ENCODE measurements at places on chromosomes 16 and 17. TPM values are rescaled to one million over a fixed set of nuclear protein-coding genes. Genes with fewer than 3 reads are reported as not detected.

C17orf113 gene
- total RNA-seq, result 2.3 TPM

ELMO3 gene
- total RNA-seq, result 45.8 TPM

DNA sequence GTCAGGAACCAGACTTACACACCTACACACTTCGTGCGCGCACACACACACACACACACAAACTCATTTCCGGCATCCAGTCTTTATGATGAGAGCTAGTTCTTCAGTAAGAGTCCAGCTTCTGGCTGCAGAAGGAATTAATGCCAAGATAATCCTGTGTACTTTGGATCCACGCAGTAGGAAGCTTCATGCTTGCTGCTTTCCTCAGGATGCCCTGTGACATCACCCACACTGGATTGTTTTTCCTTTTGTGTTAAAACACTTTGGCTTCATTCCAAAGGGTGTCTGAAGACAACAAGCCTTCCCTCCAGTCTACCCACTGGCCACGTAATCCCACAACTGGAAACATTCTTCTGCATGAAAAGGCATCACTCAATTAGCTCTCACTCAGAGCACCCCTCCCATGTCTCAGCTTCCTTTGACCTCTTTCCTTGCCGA is 35.4 kb downstream of the KCNJ16 start:
- no peak for DNase-seq

- DNase-seq, result no peak
These were observed 2.2 kb upstream of the MNT start for GRCh38 chr17:2403044-2403443.

KIAA0513 gene
- 6.6 TPM for total RNA-seq

CCL1 gene
- not detected for total RNA-seq

Measured in HCT116 (cell line).